Stimulated activated CD8-positive, alpha-beta memory T cell treated with anti-CD3 and anti-CD28 coated beads, Interleukin-4, amount 100 ng/mL, for 1 hour (primary cell): ENCODE measurements at places on chromosomes 6 and 20.

GRCh38 chr6:87289571-87289970, 32.8 kb upstream of the SMIM8 start:
- DNase-seq, result no peak

- no peak for DNase-seq
Measured at GRCh38 chr6:70857387-70858077, 99.3 kb downstream of the B3GAT2 start.

DNA sequence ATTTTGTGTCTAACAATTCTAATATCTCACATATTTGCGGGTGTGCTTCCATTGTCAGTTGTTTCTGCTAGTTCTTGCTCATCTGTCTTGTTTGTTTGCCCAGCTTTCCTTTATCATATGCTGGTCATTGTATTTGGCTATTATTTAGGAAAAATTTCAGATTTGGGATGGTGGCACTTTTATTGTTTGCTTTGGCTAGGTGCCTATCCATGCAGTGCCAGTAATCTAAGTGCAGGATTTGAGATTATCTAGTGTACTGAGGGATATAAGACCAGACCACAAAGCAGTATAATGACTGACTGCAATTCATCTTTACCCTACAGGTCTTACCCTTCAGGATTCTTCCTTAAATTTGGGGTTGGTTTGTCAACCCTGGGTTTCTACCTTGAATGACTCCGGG, 63.9 kb downstream of the NINL start:
- DNase-seq, result no peak

- no peak for DNase-seq
Measured at GRCh38 chr6:8195040-8195713, 92.8 kb upstream of the EEF1E1 start.

DNA sequence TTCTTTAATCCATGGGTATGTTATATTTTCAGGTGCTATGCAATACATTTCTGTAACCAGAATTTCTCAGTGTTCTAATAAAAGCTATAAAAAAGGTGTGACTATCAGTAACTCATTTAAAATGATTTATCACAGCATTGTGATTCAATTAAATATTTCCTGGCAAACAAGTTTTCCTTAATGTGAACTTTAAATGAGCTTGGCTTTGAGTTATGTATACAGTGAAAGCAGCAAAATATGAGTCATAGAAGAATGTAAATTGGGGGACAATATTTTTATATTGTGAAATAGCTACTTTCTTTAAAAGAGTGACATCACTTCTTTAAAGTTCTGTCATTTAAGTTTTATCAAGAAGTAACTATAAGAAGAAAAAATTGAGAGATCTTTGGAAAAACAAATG, 484.9 kb upstream of the MAN1A1 start:
- no peak for DNase-seq

DNA sequence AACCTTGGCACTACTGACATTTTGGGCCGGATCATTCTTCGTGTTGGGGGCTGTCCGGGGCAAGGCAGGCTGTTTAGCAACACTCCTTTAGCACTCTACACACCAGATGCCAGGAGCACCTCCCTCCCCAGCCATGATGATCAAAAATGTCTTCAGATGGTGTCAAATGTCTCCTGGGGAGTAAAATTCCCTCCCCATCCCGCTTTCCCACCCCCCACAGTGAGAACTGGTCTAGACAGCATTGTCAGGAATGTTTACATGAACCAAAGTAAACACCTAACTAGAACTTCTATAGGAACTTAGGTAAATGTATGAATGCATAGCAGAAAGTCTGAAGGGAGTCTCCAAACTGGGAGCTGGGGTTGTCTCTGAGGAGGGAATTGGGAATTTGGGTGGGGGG, 70.0 kb upstream of the TOP1 start:
- DNase-seq, result no peak
